ENCODE measurements at places on chromosomes 3 and 15.

GRCh38 chr3:151609491-151609890 is 124.2 kb upstream of the AADACL2 start:
- DNase-seq: no peak

DNA sequence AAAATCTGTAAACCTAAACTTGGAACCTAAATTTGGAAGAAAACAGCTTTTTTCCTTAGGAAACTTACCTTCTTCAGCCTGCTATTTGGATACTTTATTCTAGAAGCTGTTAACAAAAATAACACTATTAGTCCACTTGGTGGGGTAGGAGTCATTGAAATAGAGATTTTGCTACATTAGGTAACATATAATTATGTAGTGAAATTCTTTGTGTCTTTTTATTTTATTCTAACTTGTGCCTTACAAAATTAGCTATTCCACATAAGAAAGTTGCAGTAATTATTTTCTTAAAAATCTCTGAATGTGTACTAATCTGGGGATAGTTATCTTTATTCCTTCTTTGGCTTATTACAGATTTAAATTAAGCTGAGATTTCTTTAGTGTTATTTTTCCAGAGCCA is 360.4 kb upstream of the ROBO2 start:
- no peak for DNase-seq

- no peak for DNase-seq
Measured at GRCh38 chr3:115418583-115418982, 204.7 kb upstream of the GAP43 start.

DNA sequence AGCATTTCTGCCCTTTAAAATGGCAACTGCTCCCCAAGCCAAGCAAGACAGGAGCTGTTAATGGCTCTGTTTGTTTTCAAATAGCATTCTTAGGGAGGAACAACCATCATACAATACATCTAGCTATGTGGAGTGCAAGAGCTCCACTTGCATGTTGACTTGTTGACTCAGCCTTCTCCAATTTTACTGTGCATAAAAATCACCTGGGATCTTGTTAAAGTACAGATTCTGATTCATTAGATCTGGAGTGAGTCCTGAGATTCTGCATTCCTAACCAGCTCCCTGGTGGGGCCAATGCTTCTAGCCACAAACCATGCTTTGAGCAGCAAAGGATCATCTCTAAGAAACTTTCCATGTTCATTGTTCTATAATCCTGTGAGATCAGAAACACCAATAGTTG is 171.4 kb downstream of the THRB start:
- DNase-seq: no peak

GRCh38 chr15:36472672-36473071 is 106.8 kb upstream of the CDIN1 start:
- DNase-seq: no peak

- no peak for DNase-seq
Measured at GRCh38 chr15:69626095-69627066, 173.8 kb downstream of the RPLP1 start.

Measured in GM19239 (cell line).